Activated CD4-positive, CD25-positive, alpha-beta regulatory T cell (primary cell): ENCODE measurements at places on chromosomes 1 and 21.

GRCh38 chr1:30727824-30728223, 4.4 kb upstream of the MATN1 start:
- no peak for DNase-seq

- DNase-seq = no peak
Measured at GRCh38 chr21:21019681-21020080, 21.5 kb downstream of the NCAM2 start.

GRCh38 chr1:156841295-156841855, 17.5 kb downstream of the INSRR start:
- DNase-seq = no peak

DNA sequence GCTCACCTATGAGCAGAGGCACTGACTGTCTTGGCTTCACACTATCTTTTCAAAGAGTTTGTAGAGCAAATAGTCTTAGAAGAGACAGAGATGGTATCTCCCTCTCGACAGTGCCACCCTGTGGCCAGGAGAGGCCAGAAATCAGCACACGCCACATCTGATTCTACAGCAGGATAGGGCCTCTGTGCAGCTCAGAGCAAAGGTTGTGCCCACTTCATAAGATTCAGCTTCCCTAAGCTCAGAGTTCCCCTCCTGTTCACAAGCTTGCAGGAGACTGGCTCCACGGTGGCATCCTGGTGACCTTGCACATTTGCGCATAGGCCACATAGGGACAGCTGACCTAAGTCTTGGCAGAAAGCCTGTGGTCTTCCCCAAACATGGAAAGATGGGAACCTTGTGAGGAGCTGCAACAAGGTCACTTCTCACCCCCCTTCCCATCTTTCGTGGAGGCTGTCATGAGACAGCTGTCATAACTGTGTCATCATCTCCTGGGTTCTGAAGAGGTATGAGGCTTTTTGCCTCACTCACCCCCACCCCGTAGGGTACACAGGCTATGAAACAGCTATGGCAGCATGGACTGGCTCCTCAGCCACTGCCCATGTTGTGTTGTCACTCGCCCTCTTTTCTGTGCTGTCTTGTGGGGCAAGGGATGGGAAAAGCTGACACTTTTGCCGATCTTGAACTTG, 3.0 kb downstream of the ITLN2 start:
- peak; percentile 21 for DNase-seq

GRCh38 chr1:27552911-27553420, 51.0 kb downstream of the AHDC1 start:
- DNase-seq = no peak

DNA sequence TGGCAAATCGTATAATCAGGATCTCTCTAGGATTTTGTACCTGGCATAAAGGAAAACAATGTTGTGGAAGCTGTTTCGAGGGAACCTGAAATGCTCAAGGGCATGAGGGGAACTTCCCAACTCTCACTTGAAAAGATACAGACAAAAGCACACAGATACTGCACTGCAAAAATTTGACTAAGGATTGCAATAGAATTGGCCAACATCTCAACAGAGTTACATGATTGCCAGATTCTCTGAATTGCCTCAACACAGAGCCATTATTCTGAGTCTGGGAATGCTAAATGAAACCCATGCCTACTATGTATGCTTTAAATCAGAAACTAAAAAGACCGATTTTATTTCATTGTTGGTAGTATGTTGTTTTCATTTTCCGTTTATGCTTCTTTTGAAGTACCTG, 16.0 kb downstream of the KRTAP19-8 start:
- DNase-seq = no peak

DNA sequence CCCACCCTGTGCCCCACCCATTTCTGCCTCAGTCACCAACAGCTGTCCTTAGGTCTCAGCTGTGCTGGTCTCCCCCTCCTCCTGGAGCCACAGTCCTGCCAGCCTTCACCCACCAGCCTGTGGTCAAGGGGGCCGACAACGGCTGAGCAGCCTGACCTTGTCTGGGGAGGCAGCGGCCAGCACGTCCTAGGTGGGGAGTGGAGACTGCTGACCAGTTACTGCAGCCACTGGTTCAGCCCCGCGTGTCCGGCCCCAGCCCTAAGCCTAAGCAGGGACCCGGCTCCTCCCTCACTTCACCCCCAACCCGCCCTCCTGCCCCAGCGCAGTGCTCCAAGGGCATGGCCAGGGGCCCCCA, 79.2 kb downstream of the MORN1 start:
- DNase-seq = no peak
